Inflammatory macrophage (primary cell): ENCODE measurements at places on chromosomes 3 and 15.

DNA sequence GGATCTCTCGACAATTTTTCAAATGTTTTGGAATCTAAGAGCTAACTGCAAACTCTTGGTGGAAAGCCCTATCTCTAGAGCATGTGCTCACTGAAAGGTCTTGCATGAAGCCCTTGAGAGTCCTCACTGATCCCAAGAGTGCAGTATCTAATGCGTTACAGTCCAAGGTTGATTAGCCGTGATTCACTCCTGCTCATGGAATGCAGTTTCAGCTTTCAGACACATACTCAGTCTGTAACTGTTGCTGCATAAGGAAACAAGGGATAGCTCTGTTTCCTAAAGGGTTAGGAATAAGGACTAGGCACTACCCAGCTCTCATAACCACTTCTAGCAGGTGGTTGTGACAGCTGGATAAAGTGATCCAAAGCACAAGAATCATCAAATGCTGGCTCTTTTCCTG, 687.4 kb upstream of the CFAP20DC start:
- DNase-seq: no peak

DNA sequence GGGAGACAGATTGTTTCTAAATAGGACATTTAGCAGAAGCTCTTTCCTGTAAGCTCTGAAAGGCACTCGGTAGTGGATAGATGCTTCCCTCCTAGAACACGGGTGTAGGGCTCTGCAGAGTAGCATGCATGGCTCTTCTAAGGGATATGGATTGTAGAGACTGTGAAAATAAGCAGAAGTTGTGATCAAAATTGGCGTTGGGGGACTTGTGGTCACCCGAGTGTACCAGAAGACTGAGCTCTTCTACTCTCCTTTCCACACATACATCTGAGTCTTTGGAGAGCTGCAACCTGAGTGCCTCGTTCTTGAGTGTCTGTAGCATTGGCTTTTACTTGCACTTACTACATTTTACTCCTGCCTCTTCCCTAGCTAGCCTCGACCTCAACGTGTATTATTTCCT, 197.7 kb downstream of the LPP start:
- DNase-seq: no peak

DNA sequence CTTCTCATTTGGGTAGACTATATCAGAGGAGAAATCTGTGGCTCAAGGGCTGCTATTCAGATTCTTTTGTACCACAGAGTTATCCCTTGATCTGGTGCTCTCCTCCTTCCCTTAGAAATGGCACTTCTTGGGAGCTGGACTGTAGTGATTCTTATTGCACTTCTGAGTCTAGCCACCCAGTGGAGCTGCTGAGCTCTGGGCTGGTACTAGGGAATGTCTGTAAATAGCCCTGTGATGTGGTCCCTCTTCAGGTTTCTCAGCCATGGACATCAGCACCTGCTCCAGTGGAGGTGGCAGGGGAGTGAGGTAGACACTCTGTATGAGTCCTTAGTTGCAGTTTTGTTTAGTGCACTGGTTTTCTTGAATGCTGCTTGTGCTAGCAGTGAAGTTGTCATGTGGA, 1292.6 kb downstream of the SI start:
- no peak for DNase-seq

DNA sequence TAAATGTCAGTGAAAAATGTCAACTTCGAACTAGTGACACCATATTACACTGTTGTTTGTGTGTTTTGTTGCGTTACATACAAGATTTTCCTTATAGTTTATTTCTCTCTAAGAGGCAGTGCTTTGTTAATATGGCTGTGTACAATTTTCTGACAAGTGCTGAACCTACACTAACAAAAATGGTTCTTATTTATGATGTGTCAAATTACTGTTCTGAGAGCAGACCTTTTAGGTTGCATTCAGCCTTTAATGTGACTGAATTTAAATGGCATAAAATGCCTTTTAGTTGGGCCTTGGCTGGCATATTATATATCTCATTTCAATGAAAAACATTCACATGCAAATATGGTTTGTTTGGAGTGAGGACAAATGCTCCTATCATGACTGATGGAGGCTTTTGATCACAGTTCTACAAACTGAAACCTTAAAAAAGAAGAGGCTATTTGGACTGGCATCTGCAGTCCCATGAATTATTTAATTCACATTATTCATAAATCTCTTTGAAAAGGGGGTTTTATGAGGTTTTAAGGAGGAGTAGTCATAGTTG, 750.6 kb downstream of the CADM2 start:
- no peak for DNase-seq

- DNase-seq: no peak
These were observed 30.5 kb downstream of the POLQ start for GRCh38 chr3:121515313-121515712.

DNA sequence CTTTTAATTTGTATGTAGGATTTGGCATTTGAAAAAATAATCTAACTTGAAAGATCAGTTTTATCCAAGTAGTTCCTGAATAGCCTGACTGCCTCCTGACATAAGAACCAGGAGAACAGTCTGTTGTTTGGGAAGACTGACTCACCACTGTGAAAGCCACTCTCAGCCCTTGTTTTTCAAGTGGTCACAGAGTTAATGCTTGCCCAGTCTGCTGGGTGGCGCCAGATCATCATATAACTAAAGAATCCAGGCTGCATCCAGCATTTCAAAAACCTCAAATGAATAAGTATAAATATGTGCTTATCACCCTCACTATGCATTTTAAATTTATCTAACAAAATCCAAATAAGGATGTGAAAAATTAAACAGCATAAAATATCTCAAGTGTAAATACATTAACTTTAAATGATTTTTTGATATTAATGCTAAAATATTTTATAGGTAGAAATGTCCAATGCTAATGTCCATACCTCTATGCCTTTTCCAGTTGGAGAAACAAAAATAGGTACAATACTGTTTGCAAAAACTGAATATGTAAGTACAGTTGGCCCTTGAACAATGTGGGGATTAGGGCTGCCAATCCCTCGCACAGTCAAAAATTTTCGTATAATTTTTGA, 26.9 kb upstream of the ZBBX start:
- peak; percentile 61 for DNase-seq

- DNase-seq: no peak
These were observed 504.1 kb upstream of the CDIN1 start for GRCh38 chr15:36075333-36075732.

GRCh38 chr3:197881970-197882338, 68.0 kb upstream of the RPL35A start:
- no peak for DNase-seq

GRCh38 chr3:189999718-190000117, 121.0 kb downstream of the P3H2 start:
- no peak for DNase-seq

DNA sequence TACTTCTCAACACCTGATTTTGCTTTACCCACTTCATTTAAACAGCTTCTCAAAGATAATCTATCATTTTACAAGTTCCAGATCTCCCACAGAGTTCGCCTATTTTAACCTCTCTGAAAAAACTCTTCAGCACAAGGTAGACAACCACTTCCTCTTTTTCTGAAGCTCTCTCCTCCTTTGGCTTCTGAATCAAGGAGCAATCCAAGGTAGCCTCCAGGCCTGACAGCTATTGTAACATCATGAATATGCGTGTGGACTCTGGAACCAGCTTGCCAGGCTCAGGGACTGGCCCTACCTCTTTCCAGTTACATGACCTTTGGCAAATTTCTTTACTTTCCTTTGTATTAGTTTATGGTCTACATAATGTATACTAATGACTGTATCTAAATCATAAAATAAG, 405.9 kb upstream of the ZNF385D start:
- DNase-seq: no peak

DNA sequence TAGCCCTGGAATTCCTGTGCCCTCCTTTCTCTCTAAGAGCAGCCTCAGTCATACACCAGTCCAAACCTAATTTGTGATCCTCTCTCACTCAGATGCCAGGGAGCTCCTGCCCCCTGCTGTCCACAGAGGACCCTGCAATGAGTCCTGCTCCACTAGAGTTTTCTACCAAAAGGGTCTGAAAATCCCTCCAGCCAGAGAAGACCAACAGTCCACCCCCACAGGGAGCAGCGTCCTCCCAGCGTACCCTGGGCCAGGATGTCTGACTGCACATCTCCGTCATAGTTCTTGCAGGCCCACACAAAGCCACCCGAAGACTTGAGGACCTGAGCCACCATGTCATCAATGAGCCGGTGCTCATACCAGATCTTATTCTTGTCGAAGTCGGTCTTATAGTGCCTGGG, 15.4 kb downstream of the IDH2 start:
- DNase-seq: peak; percentile 61

DNA sequence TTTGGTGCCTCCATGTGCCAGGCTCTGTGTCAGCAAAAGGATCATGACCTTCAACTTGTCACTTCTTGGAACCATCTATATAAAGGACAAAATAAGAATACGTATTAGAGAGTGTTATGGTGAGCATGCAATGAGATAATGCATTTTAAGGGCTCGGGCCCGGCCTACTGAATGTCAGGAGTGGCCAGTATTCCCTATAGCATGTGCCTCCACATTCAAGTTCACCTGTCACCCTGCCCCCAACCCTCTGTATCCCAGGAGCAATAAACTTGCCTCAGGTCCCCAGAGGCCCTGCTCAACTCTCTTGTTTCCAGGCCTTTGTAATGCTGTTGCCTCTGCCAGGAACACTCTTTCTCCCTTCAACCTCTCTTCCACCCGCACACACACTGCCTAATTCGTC, 90.2 kb upstream of the SLC6A11 start:
- no peak for DNase-seq

- DNase-seq: no peak
These were observed 253.8 kb upstream of the IGF1R start for GRCh38 chr15:98394546-98394945.

DNA sequence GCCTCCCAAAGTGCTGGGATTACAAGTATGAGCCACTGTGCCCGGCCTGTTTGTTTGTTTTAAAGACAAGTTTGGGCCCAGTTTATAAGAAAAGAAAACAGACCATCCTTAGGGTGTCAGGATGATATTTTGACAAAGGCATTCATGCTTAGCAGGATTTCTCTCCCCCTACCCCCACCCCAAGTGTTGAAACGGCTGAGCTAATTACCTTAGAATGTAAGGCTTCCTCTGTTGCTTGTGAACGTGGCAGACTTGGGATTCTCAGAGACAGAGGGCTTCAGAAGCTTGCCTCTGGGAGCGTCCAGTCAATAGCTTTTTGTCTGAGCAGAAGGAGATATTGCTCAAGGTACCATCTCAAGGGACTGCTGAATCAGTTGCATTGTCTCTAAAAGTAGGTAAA, 24.0 kb downstream of the FLNB start:
- no peak for DNase-seq

GRCh38 chr15:69141833-69142232, 18.6 kb upstream of the GLCE start:
- no peak for DNase-seq
